ENCODE measurements at places on chromosomes 12 and 14.

- no peak for DNase-seq
Measured at GRCh38 chr14:72917094-72917802, 9.0 kb upstream of the DCAF4 start.

- DNase-seq: no peak
Measured at GRCh38 chr14:105249182-105250007, 1.1 kb downstream of the BTBD6 start.

- DNase-seq: no peak
Measured at GRCh38 chr12:104903648-104904423, 54.3 kb downstream of the SLC41A2 start.

- peak; percentile 15 for DNase-seq
Measured at GRCh38 chr12:31362759-31363415, 36.9 kb upstream of the SINHCAF start.

- no peak for DNase-seq
Measured at GRCh38 chr12:41486718-41487117, 298.6 kb downstream of the PDZRN4 start.

- DNase-seq: no peak
Measured at GRCh38 chr14:103073876-103074728, 9.9 kb upstream of the LBHD2 start.

- DNase-seq: no peak
Measured at GRCh38 chr12:105946493-105946901, 192.3 kb downstream of the NUAK1 start.

DNA sequence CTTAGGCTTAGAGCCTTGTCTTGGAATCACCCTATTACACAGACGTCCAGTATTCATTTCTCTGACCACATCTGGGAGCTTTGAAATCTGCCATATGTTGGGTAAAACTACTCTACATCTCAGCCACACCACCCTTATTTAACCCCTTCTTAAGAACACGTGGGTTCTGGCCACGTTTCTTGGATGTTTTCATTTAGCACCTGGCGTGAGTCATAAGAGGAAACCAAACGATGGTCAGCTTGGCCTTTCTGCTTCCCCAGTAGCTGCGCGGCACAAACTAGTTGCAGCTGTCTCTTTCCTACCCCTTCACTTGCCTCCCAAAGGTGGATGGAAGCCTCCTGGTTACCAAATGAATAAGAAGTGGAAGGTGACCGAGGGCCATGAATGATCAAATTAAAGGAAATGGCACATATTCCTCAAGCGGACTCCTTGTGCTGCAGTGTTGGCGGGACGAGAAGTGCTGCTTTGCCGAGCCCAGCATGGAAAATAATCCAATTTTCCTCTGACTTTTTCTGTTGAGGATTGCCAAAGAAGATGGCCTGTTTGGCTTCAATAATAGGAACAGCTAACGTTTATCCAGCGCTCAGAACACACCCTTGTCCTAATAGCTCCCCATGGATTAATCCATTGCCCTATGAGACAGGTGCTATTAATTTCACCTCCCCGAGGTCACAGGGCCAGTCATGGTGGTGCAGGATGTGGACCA lies 154.1 kb downstream of the ZNF664 start:
- DNase-seq: no peak

- no peak for DNase-seq
Measured at GRCh38 chr14:92670643-92671366, 77.6 kb downstream of the LGMN start.

DNA sequence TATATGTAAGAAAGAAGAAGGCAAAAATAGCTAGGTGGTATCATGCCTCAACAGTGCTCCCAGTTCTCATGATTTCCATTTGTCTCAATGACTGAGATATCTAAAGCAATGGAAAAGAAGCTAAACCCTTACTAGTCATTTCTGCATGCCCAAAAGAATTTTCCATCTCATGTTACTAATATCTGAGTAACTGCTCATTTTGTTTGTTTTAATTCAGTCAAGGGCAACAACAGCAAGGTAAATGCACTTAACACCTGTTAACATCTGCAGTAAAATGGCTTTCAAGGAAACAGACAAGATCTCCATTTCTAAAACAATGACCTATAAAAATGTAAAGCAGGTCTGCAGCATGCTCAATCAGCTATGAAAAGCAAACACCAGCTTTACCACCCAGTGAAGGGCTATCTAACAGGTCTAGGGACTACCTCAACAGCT lies 19.4 kb upstream of the SELPLG start:
- no peak for DNase-seq

DNA sequence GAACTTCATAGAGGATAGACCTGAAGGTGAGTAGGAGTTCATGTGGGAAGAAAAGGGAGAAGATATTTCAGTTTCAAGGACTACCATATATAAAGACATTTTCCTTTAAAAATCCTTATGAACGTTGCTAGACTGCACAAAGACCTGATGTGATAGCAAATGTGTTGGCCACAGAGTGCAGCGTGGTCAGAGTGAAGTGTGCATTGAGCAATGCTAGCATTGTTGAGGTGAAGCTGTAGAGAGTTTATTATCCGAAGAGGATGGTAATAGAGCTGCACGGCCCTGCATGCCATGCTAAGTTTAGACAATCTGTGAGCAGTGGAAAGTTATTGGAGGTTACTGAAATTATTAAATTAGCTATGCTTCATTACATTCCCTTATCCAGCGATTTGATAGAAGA lies 413.0 kb downstream of the CCDC91 start:
- no peak for DNase-seq

- DNase-seq: no peak
Measured at GRCh38 chr12:45975506-45975905, 14.9 kb downstream of the SCAF11 start.

DNA sequence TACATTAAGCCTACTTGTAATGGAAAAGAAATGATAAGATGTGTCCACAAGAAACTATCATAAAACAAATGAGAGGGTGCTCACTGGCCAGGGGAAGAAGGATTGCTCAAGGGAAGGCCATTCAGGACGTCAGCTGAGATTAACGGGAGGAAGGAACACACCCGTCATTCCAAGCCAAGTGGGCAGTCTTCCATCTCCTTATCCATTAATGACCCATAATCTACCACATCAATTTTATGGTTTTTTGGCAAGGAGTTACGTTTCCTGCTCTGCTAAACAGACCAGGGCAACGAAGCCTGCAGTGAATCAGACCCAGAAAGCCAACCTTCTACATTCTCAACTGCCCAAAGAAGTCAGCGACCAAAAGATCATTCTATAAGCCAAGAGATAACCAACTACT lies 25.1 kb downstream of the PRKAB1 start:
- DNase-seq: no peak

DNA sequence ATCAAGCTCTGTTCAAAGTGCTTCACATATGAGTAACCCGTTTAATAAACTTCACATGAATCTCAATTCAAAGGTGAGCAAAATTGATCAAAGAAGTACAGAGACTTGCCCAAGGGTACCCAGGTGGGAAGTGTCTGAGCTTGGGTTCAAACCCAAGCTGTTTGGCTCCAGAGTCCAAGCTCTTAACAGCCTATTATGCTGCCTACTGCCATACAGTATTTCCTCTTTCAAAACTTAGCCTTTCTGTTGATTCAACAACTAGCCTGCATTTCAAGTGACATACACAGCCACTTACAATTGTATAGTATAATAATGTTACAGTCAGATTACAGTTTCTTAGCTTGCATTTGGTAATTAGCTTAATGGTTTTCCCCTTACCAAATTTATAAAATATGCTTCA lies 29.7 kb downstream of the FRMD6 start:
- DNase-seq: no peak

DNA sequence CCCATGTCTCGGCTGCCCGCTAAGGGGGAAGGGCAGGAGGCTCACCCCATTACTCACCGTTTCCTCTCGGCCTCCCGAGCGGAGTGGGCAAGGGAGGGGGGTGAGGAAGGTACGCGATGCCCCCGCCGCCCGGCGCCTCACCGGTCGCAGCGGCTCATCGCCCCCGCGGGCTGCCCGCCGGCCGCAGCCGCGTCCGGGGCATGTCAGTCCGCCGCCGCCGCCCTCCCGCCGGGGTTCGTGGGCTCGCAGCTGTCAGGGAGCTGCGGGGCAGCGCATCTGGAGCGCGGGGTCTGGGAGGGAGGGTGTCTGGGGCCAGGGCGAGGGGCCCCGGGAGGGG lies 461 bp downstream of the SLC8A3 start:
- peak; percentile 60 for DNase-seq
